ENCODE measurements at places on chromosomes 16 and 17. TPM values are rescaled to one million over a fixed set of nuclear protein-coding genes. Genes with fewer than 3 reads are reported as not detected.

- no peak overlapping the region for H3K27ac ChIP-seq
- H3K4me1 ChIP-seq: peaks cover 27% of the 10 kb centered on the region
- 0 out of 2 replicates have a peak, but pooled peaks cover 5% of the 10 kb centered on the region for H3K27me3 ChIP-seq
- DNase-seq: peak; percentile 94
- no peaks in the 10 kb centered on the region for H3K36me3 ChIP-seq
Observed at GRCh38 chr17:45385331-45385997, 47.2 kb downstream of the ARHGAP27 start.

GRCh38 chr16:14284930-14285512, 213.9 kb downstream of the MRTFB start:
- H3K4me1 ChIP-seq: peaks cover 11% of the 10 kb centered on the region
- H3K36me3 ChIP-seq: no peaks in the 10 kb centered on the region
- H3K27ac ChIP-seq: peak overlapping the region; percentile 44
- no peak for DNase-seq

GRCh38 chr16:66422366-66422765, 4.7 kb upstream of the BEAN1 start:
- H3K27ac ChIP-seq: peak overlapping the region; percentile 34
- no peaks in the 10 kb centered on the region for H3K36me3 ChIP-seq
- peaks cover 3% of the 10 kb centered on the region for H3K27me3 ChIP-seq
- peaks cover 13% of the 10 kb centered on the region for H3K4me1 ChIP-seq
- peak; percentile 80 for DNase-seq

DNA sequence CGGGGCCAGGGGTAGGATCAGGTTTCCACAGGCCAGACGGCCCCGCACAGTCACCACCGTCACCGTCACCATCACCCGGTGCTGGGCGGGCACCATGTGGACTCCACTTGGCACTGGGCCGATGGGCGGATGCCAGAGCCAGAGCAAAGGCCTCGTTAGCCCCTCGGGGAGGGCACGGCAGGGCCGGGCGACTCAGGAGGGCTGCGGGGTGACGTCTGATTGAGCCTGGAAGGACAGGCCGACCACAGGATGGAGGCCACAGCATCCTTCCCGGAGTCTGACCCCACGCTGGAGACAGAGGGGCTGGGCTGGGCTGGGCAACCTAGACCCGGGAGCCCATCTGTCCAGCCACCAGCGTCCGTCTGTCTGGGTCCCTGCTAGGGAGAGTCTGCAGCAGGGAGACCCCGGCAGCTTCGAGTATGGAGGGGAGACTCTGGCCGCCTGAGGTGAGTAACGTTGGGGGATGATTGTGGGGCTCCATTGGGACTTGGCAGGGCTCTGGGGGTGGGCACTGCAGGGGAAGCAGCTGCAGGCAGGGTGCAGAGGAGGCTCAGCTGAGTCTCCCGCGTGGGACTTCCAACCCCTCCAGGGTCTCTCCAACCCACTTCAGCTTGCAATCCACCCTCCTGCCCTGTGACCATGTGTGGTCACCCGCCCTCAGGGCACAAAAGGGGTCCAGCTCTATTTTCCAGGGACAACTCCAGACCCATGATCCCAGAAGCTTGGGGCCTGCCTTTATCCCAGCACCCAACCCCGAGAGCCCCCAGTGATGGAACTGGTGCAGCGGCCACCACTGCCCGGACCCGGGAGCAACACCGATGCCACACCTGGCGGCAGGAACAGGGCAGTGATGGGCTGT, 22.6 kb downstream of the SLC25A10 start:
- no peak for DNase-seq
- H3K4me1 ChIP-seq: peaks cover 24% of the 10 kb centered on the region
- no peak overlapping the region for H3K27ac ChIP-seq
- peaks cover 42% of the 10 kb centered on the region for H3K27me3 ChIP-seq

DNA sequence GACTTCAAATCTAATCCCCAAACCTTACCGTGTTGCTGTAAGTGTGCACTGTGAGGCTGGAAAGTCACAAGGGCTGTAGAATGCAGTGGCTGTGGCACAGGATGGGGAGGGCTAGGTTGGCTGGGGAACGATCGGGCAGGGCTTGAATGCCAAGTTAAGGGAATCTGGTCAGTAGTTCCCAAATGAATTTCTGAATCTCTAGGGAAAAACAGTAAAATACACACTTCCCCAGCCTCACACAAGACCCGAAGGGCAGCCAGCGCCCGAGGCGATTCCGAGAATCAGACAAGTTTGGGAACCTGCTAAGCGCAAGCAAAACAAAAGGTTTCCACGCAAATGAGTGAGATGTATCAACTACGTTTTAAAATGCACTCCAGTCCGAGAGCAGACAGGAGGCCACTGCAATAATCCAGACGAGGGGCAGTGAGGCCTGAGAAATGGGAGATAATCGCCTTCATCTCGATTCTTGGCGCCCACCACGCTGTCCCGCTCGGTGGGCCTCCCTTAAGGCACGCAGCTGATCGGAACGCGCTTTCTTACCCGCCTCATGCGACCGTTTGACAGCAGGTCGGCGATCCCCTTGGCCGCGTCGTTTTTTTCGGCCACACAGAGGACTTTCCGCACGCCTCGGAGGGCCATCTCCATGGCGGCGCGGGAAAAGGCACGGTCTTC, 599 bp downstream of the TOP3A start:
- peak overlapping the region; percentile 85 for H3K4me3 ChIP-seq
- peaks cover 37% of the 10 kb centered on the region for H3K36me3 ChIP-seq

DNA sequence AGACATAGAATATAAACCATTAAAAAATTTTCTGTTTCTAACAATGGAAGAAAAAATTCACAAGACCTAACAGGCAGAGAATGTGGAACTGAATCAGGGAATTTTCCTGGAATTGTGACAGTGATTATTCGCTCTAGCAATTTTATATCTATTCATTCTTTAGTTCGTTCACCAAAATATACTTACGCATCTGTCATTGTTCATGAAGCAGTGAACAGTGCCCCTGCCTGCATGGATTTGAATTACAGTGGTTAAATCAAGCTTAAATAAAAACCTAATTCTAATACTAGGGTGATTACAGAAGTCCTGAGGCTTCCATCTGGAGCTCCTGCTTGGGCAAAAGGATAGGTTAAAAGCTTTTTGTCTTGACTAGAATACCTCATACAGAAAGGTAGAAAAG, 48.6 kb downstream of the ABCA8 start:
- H3K4me1 ChIP-seq: no peaks in the 10 kb centered on the region
- H3K27me3 ChIP-seq: no peaks in the 10 kb centered on the region
- H3K27ac ChIP-seq: no peak overlapping the region
- no peaks in the 10 kb centered on the region for H3K36me3 ChIP-seq
- no peak for DNase-seq

GRCh38 chr16:80466024-80466987, 74.5 kb upstream of the DYNLRB2 start:
- no peak overlapping the region for H3K27ac ChIP-seq
- no peak overlapping the region for H3K4me3 ChIP-seq
- H3K27me3 ChIP-seq: no peaks in the 10 kb centered on the region

DNA sequence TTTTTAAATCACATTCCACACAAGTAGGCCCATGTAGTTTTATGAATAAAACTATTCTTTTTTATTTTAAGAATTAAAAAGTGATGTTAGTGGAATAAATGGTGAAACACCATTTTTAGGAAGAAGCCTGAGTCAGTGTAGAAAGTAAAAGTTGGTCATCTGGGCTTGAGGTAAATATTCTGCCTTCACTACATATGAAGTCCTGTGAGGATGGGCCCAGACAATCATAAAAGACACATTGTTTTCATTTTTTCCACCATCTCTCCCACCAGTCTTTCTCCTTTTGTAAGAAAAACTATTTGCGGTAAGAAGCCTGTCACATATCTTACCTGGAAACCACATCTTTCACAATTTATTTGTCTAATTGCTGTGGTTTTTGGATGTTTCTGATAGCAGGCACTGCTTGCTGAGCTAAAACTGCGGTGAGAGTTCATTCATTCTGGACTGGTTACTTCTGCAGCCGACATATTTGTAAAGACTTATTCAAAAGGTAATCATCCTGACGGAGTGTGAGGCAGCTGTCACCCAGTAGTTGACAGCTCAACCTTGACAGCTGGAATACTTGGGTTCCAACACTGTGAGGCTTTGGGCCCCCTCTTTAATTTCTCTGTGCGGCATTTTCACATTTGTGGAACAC, 10.6 kb upstream of the RFFL start:
- no peaks in the 10 kb centered on the region for H3K36me3 ChIP-seq
- H3K4me3 ChIP-seq: no peak overlapping the region
- no peaks in the 10 kb centered on the region for H3K27me3 ChIP-seq
- no peak overlapping the region for H3K27ac ChIP-seq
- 0 out of 2 replicates have a peak, but pooled peaks cover 5% of the 10 kb centered on the region for H3K4me1 ChIP-seq
- DNase-seq: no peak

DNA sequence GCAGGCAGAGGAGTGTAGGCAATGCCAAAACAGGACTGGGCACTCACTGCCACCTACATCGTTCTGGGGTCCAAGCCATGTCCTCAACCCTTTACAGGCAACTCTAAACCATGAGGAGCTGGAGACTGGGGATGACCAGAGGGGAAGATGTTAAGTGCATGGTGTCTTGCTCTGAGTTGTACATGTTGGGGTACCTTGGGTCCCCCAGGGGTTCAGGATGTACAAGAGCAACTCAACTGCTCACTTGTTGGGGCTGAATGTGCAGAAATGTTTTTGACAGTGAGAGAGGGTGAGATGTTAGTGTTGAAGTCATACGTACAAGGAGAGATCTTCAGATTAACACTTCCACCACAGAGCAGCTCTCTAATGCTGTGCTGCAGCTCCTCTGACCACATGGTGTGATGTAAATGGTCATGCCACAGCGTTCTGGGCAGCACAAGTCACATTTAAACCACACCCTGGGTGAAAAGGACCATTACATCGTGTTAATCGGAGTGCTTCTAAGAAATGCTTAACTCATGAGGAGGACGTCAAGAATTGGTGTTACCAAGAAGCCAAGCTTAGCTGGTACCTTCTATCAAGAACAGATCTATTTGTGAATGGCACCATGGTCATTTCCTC, 2.4 kb downstream of the CCL18 start:
- no peaks in the 10 kb centered on the region for H3K36me3 ChIP-seq
- H3K4me1 ChIP-seq: no peaks in the 10 kb centered on the region
- H3K4me3 ChIP-seq: no peak overlapping the region
- DNase-seq: no peak
- no peaks in the 10 kb centered on the region for H3K27me3 ChIP-seq
- H3K27ac ChIP-seq: no peak overlapping the region

DNA sequence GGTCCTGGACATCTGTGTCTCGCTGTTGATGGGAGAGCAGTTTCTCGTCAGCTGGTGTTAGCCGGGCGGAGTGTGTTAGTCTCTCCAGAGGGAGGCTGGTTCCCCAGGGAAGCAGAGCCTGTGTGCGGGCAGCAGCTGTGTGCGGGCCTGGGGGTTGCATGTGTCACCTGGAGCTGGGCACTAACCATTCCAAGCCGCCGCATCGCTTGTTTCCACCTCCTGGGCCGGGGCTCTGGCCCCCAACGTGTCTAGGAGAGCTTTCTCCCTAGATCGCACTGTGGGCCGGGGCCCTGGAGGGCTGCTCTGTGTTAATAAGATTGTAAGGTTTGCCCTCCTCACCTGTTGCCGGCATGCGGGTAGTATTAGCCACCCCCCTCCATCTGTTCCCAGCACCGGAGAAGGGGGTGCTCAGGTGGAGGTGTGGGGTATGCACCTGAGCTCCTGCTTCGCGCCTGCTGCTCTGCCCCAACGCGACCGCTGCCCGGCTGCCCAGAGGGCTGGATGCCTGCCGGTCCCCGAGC, 17.9 kb downstream of the GAA start:
- DNase-seq: peak; percentile 64
- H3K27me3 ChIP-seq: peaks cover 6% of the 10 kb centered on the region
- no peak overlapping the region for H3K4me3 ChIP-seq
- peaks cover 14% of the 10 kb centered on the region for H3K4me1 ChIP-seq

The EVPL gene
- total RNA-seq: 0.63 TPM

The AURKB gene
- total RNA-seq: 108 TPM

The LRRC75A gene
- 3.7 TPM for total RNA-seq

The PRAC2 gene
- total RNA-seq: 0.56 TPM

Data from SJCRH30 (cell line).